ENCODE measurements at places on chromosomes 16 and 17. TPM values are rescaled to one million over a fixed set of nuclear protein-coding genes. Genes with fewer than 3 reads are reported as not detected.

The PIK3R5 gene
- total RNA-seq = 8.4 TPM

The PARN gene
- total RNA-seq = 53.9 TPM

The PDE6G gene
- not detected for total RNA-seq

DNA sequence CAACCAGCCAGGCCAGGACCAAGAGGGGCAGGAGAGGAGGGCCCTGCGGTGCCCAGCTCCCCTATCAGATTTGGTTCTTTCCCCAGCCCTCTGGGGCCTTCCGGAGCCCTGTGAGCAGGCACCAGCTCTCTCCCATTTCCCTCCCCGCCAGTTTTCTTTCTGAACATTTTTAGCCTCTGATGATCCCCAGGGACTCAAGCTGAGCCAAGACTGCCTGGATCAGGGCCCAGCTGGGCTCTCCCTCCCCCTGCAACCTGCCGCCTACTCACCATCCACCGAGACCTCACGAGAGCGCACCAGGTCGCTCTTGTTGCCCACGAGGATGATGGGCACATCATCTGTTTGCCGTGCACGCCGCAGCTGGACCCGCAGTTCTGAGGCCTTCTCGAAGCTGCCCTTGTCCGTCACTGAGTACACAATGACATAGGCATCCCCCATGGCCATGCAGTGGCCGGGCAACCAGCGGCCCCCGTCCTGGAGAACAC lies 2.0 kb downstream of the RRAD start:
- DNase-seq = peak; percentile 68

DNA sequence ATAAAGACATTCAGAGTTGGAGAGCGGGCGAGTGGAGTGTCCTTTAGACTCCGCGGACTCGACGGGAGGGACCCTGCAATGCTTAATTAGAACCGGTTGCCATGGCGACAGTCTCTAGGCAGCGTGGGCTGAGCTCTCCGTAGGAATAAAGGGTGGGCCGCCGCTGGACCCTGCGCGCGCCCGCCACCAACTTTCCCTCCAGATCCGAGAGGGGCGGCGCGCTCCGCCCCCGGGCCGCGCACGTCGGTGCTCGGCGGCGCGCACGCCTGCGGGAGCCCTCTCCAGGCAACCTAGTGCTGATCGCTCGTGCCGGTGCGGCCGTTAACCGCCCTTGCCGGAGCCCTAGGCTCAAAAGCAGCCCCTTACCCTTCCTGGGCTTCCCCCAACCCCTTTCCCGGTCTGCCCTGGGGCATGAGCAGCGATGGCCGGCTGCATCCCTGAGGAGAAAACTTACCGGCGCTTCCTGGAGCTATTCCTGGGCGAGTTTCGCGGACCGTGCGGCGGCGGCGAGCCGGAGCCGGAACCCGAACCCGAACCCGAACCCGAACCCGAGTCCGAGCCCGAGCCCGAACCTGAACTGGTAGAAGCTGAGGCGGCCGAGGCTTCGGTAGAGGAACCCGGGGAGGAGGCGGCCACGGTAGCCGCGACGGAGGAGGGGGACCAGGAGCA lies at the start of gene PPM1E:
Gene PPM1E (plus strand): TSS at position 278 of the 669 bp plus-strand sequence.
- no peak for DNase-seq

DNA sequence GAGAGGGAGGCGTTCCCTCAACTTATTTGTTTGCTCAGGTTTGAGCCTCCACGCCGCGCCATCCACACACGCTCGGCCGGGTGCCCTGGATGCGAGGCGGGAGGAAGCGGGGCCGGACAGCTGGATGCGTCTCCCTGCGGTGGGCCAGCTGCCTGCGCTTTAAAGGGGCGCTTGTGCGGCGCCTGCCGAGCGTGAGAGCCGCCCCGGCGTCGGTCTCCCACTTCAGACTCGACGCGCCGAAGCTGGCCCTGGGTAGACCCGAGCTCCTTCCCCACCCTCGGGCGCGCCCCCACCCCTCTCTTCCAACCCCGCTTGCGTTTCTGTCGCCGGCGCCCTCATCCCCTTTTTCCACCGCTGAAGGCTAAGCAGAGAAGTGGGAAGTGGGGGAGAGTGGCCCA lies 527 bp upstream of the CHAD start:
- DNase-seq = no peak

- DNase-seq = no peak
Observed at GRCh38 chr16:72473631-72474030, 301.7 kb upstream of the PMFBP1 start.

DNA sequence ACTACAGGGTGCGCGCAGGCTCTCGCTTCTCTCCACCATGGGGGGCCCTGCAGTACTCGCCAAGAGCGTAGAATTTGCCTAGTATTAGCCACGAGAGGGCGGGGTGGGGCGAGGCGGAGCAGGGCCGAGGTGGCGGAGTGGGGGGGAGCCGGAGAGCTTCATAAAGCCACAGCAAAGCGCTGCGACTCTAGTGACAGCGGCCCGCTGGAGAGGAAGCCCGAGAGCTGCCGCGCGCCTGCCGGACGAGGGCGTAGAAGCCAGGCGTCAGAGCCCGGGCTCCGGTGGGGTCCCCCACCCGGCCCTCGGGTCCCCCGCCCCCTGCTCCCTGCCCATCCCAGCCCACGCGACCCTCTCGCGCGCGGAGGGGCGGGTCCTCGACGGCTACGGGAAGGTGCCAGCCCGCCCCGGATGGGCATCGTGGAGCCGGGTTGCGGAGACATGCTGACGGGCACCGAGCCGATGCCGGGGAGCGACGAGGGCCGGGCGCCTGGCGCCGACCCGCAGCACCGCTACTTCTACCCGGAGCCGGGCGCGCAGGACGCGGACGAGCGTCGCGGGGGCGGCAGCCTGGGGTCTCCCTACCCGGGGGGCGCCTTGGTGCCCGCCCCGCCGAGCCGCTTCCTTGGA lies at the start of gene TBX21:
Gene TBX21 (plus strand): TSS at position 190 of the 627 bp plus-strand sequence. CDS start 219 bp downstream, at position 409.
- peak; percentile 72 for DNase-seq

- no peak for DNase-seq
Observed at GRCh38 chr17:6623941-6624340, 16.6 kb downstream of the KIAA0753 start.

GRCh38 chr17:35496451-35497290 lies 40.8 kb downstream of the SLFN12L start:
- no peak for DNase-seq

- DNase-seq = no peak
Observed at GRCh38 chr17:65228734-65229620, 91.8 kb downstream of the RGS9 start.

GRCh38 chr16:49876716-49877129 lies 20.8 kb upstream of the ZNF423 start:
- peak; percentile 67 for DNase-seq
